ENCODE measurements at places on chromosomes 2 and 18.

GRCh38 chr2:1591978-1592907, 152.1 kb downstream of the PXDN start:
- DNase-seq: no peak

- DNase-seq: no peak
These were observed 54.3 kb upstream of the AGPS start for GRCh38 chr2:177338177-177338721.

DNA sequence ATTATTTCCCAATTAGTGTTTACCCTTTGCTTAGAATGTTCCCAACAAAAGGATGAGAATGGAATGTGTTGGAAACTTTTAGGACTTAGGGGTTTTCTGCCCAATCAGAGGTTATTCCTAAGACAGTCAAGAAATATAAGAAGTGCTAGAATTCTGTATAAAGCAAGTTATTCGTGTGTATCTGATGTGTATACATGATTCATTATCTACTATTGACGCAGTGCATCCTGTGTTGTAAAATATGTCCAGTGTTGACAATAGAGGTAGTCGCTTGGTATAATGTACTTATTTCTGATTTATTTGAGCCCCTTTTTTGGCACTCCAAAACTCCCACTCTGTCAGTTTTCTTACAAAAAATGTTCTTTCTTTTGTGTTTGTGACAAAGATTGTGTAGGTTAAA, 881 bp downstream of the PIKFYVE start:
- no peak for DNase-seq

- DNase-seq: no peak
These were observed 69.5 kb downstream of the KYNU start for GRCh38 chr2:142946941-142947340.

DNA sequence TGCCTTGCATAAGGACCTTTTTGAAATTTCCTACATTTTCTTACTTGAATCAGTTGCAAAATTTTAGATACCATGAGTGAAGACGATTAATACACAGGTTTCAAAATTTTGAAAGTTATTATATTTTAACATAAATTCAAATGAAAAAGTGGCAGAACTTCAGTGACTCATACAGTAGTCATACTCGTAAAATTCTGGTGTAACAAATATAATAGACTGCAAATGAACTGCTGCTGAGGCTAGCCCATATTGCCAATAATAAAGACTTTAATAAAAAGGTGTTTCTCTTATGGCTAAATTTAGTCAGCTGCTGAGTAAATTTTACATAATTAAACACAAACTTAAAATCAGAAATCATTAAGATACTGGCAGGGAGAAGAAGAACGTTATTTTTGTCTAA, 36.9 kb downstream of the MSH6 start:
- no peak for DNase-seq

- no peak for DNase-seq
These were observed 67.2 kb upstream of the NPAS2 start for GRCh38 chr2:100752628-100753333.

DNA sequence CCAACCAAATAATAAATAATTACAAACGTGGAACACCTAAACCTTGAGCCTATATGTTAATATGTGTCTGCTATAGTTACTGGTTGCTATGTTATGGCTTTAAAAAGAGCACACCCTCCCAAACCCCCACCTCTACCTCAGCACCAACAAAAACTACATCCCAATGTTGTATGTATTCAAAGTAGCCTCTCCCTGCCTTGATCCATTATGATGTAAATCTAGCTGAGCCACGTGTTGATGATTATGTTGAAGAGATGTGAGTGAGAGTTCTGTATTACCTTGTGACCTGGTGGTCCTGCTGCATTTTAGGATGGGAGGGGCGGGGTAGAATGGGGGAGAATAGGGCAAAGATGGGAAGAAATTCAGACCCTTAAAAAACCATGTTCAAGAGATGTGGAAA, 4.8 kb downstream of the MFSD6 start:
- no peak for DNase-seq

DNA sequence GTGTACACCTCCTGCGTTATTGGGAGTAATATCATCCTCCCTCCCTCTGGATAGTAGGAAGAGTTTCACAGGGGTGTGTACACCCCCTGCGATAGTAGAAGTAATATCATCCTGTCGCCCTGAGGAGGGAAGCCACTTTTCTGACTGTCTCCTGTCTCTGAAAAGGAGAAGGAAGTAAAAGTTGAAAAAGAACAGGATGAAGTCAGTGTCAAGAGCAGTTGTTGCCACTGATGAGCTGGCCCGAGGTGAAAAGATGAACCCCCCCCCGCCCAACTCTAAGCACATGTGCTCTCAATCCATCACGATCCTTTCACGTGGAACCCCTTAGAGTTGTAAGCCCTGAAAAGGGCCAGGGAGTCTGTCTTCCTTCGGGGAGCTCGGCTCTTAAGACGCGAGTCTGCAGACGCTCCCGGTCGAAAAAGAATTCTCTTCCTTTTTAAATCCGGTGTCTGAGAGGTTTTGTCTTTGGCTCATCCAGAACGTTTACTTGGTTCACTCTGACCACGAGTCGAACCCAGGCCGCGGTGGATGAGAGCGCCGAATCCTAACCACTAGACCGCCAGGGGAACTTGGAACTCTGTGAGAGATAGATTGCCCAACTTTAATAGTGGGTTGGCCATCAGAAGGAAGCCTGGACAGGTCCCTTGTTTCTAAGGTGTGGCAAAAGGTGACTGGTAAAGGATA, 22.4 kb upstream of the NAGK start:
- no peak for DNase-seq

GRCh38 chr2:179455172-179455524, 190.5 kb upstream of the SESTD1 start:
- DNase-seq: no peak

GRCh38 chr18:73577365-73577764, 570.3 kb downstream of the FBXO15 start:
- DNase-seq: no peak

All from hippocampal formation (tissue), 2 donors.